Pulmonary artery endothelial cell (primary cell): ENCODE measurements at places on chromosomes 2 and 18. TPM values are rescaled to one million over a fixed set of nuclear protein-coding genes. Genes with fewer than 3 reads are reported as not detected.

Gene AQP4
- total RNA-seq: not detected in 2 replicates

Gene CFC1
- total RNA-seq: not detected in 2 replicates

Gene SULT1C2
- not detected in 2 replicates for total RNA-seq

Gene SESTD1
- 32.5 and 39.4 TPM in 2 replicates for total RNA-seq

Gene STEAP3
- total RNA-seq: 12.2 and 23.7 TPM in 2 replicates

Gene SATB2
- 1.3 and 2.0 TPM in 2 replicates for total RNA-seq

Gene ZNF892
- total RNA-seq: 5.1 and 8.6 TPM in 2 replicates

Gene HADHB
- total RNA-seq: 93.7 and 93.9 TPM in 2 replicates

Gene LPIN2
- 19.0 and 27.5 TPM in 2 replicates for total RNA-seq

Gene NAT8
- total RNA-seq: not detected in 2 replicates

Gene RNF103
- total RNA-seq: 18.7 and 19.6 TPM in 2 replicates

Gene TEKT4
- total RNA-seq: not detected in 2 replicates

Gene C1QL2
- not detected in 2 replicates for total RNA-seq

Gene NEB
- total RNA-seq: 0.40 and 0.92 TPM in 2 replicates

Gene LRRC30
- not detected in 2 replicates for total RNA-seq

Gene DPP4
- total RNA-seq: 6.0 and 9.2 TPM in 2 replicates

Gene ADNP2
- 17.3 and 17.7 TPM in 2 replicates for total RNA-seq

Gene TMEM200C
- not detected in 2 replicates for total RNA-seq

Gene NPHP1
- 2.7 and 4.8 TPM in 2 replicates for total RNA-seq

Gene SCRN3
- total RNA-seq: 19.7 and 30.6 TPM in 2 replicates

Gene ACMSD
- not detected in 2 replicates for total RNA-seq

Gene DNAH7
- total RNA-seq: 0.11 and 0.20 TPM in 2 replicates

Gene RMND5A
- total RNA-seq: 49.1 and 61.4 TPM in 2 replicates

Gene SPR
- 42.0 and 63.5 TPM in 2 replicates for total RNA-seq

Gene ASB18
- total RNA-seq: not detected in 2 replicates

Gene BABAM2
- 12.6 and 12.9 TPM in 2 replicates for total RNA-seq

Gene IL1RN
- not detected in 2 replicates for total RNA-seq

Gene DAPL1
- not detected in 2 replicates for total RNA-seq

Gene PROKR1
- total RNA-seq: not detected in 2 replicates

Gene LMAN2L
- total RNA-seq: 15.3 and 37.4 TPM in 2 replicates

Gene KLHL30
- not detected in 2 replicates for total RNA-seq

Gene C2orf76
- total RNA-seq: 10.4 and 11.5 TPM in 2 replicates

Gene SFXN5
- total RNA-seq: 11.1 and 16.1 TPM in 2 replicates

Gene ZNF521
- total RNA-seq: 55.6 and 64.3 TPM in 2 replicates

Gene CENPA
- 14.2 and 28.3 TPM in 2 replicates for total RNA-seq

Gene SLC16A14
- total RNA-seq: 0.21 and 0.26 TPM in 2 replicates

Gene CCDC141
- under 0.01 TPM in 1 of 2 replicates, not detected in the other for total RNA-seq

Gene DOCK10
- total RNA-seq: 21.9 and 25.4 TPM in 2 replicates

Gene MSH6
- 47.2 and 60.5 TPM in 2 replicates for total RNA-seq

Gene FNDC4
- 35.0 and 47.0 TPM in 2 replicates for total RNA-seq

Gene DSG1
- not detected in 2 replicates for total RNA-seq

Gene MATN3
- total RNA-seq: 0.95 and 1.1 TPM in 2 replicates

Gene CCDC178
- not detected in 2 replicates for total RNA-seq

Gene SLC38A11
- total RNA-seq: not detected in 2 replicates

Gene LIMS2
- 5.7 and 12.4 TPM in 2 replicates for total RNA-seq

Gene TRAK2
- total RNA-seq: 30.3 and 35.0 TPM in 2 replicates

Gene TBC1D8
- total RNA-seq: 43.1 and 52.5 TPM in 2 replicates

Gene CDH20
- not detected in 2 replicates for total RNA-seq

Gene TNFAIP6
- total RNA-seq: not detected in 2 replicates

Gene IMP4
- total RNA-seq: 127 and 144 TPM in 2 replicates

Gene C1GALT1C1L
- total RNA-seq: 0.18 and 0.20 TPM in 2 replicates

Gene CD8B2
- not detected in 2 replicates for total RNA-seq
